WTC11 (cell line): ENCODE measurements at places on chromosomes 12 and 14.

GRCh38 chr14:65128096-65128495 is 25.8 kb upstream of the MAX start:
- DNase-seq: no peak

GRCh38 chr14:95695051-95695450 is 8.8 kb downstream of the TCL1B start:
- no peak for DNase-seq

DNA sequence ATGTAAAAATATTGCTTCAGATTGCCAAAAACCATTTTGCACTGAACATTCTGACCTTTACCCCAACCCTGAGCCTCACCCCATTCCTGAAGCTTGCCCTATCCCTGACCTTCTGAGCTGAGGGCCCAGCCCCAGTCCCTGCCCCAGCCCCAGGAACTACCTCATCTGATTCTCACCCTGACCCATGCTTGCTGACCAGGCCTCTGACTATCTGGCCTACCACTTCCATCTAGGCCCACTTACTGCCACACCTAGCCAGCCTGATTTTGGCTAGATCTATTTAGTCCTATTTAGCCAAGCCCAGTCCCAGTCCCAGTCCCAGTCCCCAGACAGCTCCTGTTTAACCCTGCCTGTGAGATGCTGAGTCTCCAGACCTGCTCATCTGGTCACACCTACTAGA is 33.6 kb downstream of the OR10P1 start:
- no peak for DNase-seq

DNA sequence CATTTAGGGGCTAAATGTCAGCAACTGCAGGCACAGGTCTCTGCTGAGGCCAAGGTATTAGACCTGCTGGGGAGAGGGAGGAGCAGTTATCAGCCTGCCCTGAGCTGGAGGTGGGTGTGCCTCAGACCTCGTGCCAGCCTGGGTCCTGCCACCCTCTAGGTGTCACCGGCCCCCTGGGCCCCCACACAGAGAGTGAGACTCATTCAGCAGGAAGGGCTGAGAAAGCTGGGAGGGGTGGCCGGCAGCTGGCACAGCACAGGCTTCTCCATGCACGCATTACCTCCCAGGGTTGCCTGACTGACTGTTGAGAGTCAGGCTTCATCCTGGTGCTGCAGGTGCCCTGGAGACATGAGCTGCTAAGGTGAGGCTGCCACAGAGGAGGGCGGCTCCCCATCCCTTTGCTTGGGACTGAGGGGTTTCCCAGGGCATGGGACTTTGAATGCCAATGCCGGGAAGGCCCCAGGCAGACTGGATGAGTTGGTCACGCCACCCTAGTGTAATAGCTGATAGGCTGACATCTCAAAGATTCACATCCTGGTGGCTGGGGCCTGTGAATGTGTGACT is 75.3 kb upstream of the C14orf180 start:
- DNase-seq: no peak

DNA sequence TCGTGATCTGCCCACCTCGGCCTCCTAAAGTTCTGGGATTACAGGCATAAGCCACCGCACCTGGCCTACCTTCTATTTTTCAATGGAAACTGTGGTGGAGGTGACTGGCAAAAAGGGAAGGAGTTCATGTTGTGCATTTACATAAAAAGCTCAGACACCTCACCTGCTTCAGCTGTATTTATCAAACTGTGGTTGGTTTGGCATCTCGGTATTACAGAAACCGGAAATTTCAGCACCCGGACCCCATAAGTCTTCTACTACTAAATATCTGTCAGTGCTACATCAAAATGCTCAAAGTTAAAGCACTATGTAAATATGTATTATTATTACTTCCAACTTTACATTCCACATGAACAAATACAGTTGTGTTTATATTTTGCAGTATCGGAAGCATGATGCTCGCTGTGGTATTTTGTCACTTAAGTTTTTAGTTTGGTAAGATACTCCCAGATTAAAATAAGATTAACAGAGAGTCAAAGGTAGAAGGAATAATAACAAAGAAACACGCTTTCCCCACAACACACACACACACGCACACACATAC is 95.4 kb downstream of the ITPR2 start:
- DNase-seq: no peak

- DNase-seq: no peak
Observed at GRCh38 chr14:104657563-104658324, 31.7 kb upstream of the INF2 start.

GRCh38 chr14:68148763-68149162 is 329.2 kb downstream of the RAD51B start:
- DNase-seq: no peak
